ENCODE measurements at places on chromosomes 4 and X.

- no peak for DNase-seq
These were observed 125.5 kb downstream of the ATG4A start for GRCh38 chrX:108216919-108217571.

- DNase-seq: no peak
These were observed 88.2 kb downstream of the AWAT2 start for GRCh38 chrX:69961365-69962072.

DNA sequence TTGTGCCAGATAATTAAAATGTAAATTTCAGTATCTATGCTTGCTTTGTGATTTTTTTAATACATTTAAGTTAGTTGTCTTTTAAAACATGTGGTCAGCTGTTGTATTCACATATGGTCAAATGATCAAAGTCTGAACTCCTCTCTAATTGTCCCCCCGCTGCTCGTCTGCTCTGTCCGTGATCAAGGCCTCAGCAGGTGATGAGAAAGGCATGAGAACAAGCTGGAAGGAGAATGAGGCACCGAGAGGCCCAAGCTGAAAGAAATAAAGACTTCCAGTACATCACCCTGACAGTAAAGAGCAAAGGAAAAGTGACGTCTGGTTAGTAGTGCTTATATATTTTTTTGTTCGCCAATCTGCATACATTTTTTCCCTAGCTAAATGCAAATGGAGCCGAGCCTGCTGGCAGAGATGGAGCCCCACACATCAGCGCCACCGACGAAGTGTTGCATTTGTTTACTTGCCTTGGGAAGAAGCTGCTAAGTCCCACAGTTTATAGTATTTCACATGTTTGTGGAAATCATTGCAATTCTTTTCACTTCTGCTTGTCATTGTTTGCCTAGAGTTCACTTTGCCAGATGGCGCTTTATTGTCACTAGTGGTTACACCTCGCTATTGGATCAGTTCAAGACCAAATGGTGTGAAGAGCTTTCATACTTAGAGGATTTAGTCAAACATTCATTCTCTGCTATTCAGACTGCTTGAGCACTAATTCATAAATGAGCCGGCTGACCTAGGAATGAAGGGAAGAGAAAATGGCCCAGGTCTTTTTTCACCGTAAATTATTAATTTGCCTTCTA lies 181.5 kb downstream of the ZIC3 start:
- no peak for DNase-seq

- DNase-seq: no peak
These were observed 27.4 kb downstream of the PRSS12 start for GRCh38 chr4:118325431-118325830.

GRCh38 chrX:153438532-153438931 lies 7.3 kb downstream of the TREX2 start:
- no peak for DNase-seq

GRCh38 chrX:78327370-78328086 lies at the start of gene CYSLTR1:
CYSLTR1 (minus strand) TSS chrX:78327611; CDS start chrX:78273746, 53,865 bp downstream.
- DNase-seq: peak; percentile 8

- no peak for DNase-seq
These were observed 18.7 kb downstream of the UBA6 start for GRCh38 chr4:67682266-67682665.

- no peak for DNase-seq
These were observed 1753.2 kb upstream of the PCDH7 start for GRCh38 chr4:28966982-28967381.

- DNase-seq: no peak
These were observed 29.6 kb upstream of the SPON2 start for GRCh38 chr4:1201851-1202525.

DNA sequence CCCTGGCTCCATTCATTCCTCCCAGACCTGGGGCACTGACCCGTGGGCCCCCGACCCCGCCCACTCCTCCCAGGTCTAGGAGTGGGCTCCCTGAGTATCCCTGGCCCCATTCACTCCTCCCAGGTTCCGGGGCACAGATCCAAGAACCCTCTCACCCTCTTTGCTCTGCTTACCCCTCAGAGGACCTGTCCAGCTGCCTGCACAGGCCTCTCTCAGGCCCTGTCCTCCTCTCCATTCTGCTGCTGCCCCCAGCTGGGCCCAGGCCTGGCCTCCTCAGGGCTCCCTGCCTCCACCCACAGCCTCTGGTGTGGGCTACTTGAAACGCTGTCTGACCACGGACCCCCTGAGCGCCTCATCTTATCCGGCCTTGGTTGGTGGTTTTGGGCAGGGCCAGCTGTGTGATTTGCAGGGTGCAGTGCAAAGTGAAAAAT lies 217.7 kb upstream of the PSAPL1 start:
- DNase-seq: no peak

- DNase-seq: peak; percentile 42
These were observed 47.2 kb downstream of the FAM114A1 start for GRCh38 chr4:38914854-38915253.

GRCh38 chrX:20670611-20671010 lies 403.9 kb upstream of the RPS6KA3 start:
- DNase-seq: no peak

- DNase-seq: no peak
These were observed 32.7 kb downstream of the CPLX1 start for GRCh38 chr4:793093-793861.

DNA sequence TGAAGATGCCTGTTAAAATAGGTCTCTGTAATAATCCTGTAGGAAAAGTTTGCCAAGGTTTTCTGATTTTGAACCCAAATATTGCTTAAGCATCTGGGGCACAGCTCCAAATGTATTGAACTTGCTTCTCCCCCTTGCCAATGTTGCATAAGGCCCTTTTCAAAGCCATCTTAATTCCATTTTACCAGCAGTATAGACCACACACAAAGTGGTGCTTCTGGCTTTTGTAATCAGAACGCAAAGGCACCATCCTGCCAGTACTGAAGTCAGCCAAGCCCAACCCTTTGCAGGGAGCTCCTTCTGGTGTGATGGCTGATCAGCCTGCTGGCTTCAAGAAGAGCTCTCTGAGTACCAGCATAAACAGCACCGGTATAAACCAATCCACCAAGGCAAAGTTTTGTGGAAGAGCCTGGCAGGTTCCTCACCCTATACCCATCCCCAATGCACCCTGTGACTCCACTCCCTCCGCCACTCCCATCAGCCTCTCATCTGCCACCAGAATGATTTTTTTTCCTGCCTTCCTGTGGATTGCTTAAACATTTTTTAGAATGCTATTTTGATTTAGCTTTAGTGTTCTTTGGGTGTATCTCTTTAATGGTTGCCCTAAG lies 39.2 kb upstream of the USP9X start:
- no peak for DNase-seq

- DNase-seq: no peak
These were observed 8.7 kb upstream of the TIMM8A start for GRCh38 chrX:101357166-101357795.

- DNase-seq: no peak
These were observed 70.4 kb downstream of the ARAP2 start for GRCh38 chr4:36173905-36174304.

- DNase-seq: no peak
These were observed 132.7 kb upstream of the MID1 start for GRCh38 chrX:10753116-10753515.

GRCh38 chr4:152998861-152999260 lies 62.7 kb downstream of the FHDC1 start:
- no peak for DNase-seq

DNA sequence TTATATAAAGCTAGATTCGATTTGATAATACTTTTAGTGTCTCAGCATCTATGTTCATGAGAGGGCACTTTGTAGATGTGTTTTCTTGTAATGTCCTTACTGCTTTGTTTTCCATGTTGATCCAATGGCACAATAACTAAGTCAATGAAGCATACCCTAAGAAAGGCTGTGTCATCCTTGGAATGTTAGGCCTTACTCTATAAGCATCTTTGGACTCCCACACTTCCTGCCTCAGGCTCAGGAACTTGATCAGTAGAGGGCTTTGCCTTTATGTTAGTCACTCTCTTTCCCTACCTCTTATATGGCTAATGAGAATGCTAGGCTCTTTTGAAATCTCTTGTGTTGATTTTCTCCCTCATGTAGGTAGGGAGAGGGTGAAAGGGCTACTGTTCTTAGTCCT lies 33.2 kb upstream of the EDA2R start:
- no peak for DNase-seq

GRCh38 chr4:101724093-101724492 lies 66.4 kb upstream of the BANK1 start:
- DNase-seq: no peak

- no peak for DNase-seq
These were observed 786 bp upstream of the MAGEH1 start for GRCh38 chrX:55451141-55451540.

DNA sequence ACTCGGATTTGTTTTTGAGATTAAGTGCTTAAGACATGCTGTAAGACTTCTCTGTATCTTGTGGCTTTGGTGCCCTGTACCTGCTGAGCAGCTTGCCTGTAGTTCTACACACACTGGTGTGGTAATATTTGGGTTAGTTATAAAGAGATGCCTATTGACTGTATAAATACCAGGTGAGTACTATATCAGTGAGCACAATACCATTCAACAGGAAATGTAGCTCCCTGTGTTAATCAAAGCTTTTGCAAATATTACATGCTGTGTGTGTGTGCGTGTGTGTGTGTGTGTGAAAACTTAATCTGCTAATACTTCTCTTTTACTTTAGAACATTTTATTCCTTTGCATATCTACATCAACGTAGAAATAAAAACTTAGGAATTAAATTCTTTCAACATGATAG lies 30.1 kb downstream of the MYOZ2 start:
- DNase-seq: no peak

DNA sequence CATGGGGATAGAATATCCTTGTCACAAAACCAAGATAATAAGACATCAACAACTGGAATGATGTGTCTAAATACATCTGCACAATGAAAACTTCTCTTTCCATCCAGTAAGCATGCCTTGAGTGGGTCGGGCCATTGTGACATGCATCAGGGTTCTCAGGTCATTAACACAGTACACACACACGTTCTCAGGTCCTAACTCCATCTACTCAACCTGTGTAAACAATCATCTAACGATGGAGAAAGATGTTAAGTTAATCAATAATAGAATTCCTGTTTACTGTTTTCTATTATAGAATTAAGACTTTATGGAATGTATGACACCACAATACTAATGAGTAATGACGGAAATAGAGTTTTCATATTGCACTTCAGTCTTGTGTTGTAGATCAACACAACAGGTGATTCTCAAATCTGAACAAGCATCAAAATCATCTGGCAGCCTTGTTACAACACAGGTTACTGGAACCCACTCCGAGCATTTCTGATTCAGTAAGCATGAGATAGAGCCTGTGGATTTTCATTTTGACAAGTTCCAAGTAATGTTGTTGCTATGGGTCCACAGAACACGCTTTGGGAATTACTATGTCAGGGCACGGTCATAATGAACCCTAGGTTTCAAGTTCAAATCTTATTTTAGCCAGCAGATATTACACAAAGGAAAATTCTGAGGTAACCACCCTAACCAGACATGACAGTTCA lies 315.8 kb upstream of the TEX13C start:
- no peak for DNase-seq

GRCh38 chr4:16745887-16746286 lies 152.6 kb downstream of the LDB2 start:
- no peak for DNase-seq

DNA sequence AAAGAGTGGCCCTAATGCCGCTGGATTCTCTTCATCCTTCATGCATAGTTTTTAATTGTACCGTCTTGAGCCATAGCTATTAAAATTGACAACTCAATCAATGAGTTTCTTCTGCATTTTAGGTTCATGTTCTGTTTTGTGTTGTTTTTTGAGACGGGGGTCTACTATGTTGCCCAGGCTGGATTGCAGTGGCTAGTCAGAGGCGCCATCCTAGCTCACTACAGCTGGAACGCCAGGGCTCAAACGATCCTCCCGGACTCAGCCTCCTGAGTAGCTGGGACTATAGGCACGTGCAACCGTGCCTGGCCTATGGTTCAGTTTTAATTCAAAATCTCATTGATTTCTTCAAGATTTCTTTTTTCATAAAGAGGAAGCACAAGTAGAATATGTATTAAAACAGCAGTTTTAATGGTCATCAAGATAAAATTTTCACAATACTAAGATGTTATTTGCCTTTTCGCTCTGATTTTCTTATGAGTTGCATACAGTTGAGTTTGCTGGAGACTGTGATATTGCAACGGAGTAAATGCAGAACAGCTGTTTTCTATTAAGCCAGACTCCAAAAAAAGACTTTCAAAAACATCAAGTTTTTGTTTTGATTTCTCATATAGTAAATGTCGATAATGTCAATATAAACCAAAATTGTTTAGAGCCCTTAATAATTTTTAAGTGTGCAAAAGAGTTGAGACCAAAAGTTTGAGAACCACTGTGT lies 1.1 kb upstream of the STX18 start:
- no peak for DNase-seq

GRCh38 chr4:22532896-22533295 lies 17.0 kb upstream of the ADGRA3 start:
- no peak for DNase-seq

- DNase-seq: no peak
These were observed 73.2 kb upstream of the MXD4 start for GRCh38 chr4:2334826-2335728.

DNA sequence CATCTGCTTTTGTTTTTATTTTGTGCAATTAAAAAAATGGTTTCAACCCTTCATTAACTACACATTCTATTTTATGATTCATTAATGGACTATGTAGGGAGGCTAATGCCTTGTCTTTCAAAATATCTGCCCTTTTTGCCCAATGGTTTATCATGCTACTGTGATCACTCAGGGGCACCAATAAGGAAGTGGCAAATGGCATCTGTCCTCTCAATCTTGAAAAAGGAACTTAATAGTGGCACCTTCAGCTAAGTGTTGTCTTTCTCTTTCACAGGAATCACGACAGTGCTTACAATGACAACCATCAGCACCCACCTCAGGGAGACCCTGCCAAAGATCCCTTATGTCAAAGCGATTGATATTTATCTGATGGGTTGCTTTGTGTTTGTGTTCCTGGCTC lies 57.1 kb downstream of the COMMD8 start:
- no peak for DNase-seq

DNA sequence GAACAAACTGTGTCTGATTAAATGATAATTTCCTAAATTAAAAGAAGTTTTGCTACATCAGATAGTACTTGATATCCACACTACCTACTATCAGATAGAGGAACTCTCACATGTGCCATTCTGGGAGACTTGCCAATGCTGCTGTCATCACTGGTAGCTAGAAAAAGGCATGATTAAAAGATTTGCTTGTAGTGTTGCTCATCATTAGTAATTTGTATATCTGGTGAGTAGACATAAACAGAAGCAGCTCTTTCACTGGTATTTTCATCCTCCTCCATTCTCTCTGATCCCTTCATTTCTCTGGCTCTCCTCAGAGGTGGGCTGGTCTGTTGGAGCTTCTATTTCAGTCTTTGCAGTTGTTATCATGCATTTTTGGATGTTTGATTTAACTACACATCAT lies 56.0 kb downstream of the SPRY1 start:
- no peak for DNase-seq

DNA sequence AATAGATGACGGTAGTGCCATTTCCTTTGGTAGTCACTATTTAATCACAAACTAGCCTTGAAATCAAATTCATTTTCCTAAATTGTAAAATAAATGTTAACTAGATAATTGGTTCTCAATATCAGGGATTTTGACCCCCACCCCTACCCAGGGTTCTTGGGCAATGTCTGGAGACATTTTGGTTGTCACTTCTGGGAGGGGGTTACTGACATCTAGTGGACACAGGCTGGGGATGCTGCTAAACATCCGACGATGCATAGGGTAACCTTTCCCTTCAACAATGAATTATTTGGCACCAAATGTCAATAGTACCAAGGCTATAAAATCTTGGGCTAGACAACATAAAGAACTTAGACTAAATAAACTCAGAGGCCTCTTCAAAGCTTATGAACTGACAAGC lies 285.8 kb upstream of the TRPC5 start:
- no peak for DNase-seq
